Mammary epithelial cell (primary cell): ENCODE measurements at places on chromosomes 5 and 9. TPM values are rescaled to one million over a fixed set of nuclear protein-coding genes. Genes with fewer than 3 reads are reported as not detected.

The IL9 gene
- total RNA-seq = not detected

The SPINK1 gene
- not detected for total RNA-seq

The MVB12B gene
- 3.0 TPM for total RNA-seq

The ECSCR gene
- total RNA-seq = not detected

DNA sequence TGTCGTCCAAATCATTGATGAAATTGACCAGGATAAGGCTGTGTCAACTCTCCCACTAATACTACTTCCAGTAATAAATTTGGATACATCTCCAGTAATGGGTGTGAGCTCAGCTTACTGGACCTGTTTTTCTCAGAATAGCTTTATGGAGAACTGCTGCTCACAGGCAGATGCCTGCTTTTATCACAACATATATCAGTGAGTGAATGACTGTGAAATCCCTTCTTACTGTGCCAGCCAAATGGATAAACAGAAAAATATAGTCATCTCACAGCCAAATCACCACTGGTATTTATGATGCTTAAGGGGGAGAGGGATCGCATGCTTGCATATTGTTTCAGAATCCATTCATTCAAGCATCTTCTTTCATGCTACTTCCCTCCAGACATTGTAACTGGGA lies 148.4 kb upstream of the PAPPA start:
- DNase-seq = no peak

GRCh38 chr5:94908889-94909480 lies 290.5 kb downstream of the SLF1 start:
- peak; percentile 18 for DNase-seq

DNA sequence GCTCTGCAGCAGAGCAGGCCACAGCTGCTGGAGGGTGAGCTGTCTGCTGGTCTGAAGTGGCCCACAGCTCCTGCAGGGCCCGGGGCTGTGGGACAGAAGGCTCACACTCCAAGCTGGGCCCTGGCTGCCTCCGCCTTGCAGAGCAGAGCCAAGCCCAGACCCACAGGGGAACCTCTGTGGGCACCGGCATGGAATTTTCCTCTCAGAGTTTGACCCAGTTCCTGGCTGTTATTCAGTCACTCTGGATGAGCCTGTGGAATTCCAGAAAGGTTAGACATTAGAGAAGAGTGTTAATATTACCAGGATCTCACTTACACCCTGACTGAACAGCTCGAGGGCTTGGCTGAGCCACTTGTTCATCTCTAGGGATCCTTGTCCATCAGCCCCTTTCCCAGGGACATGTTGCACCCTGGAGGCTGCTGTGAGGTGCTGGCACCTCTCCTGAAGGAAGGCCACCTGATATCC lies 17.5 kb downstream of the IL9 start:
- no peak for DNase-seq

DNA sequence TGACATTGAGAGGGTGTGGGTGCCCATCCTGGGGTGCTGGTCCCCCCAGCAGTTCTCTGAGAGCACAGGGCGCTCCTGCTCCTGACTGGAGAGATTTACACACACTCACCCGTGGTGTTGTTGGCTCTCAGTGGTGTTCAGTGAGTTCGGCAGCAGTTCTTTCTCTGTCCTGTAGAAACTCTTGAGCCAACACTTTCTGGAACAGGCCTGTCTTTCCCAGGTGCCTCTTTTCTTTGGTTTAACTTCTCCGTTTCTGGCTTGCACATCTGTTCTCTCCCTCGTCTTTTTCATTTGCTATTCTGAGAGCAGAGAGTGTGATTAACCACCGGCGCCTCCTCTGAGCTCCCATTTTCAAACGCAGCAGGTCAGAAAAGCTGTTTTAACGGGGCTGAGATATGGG lies 284.5 kb downstream of the IRX2 start:
- no peak for DNase-seq

DNA sequence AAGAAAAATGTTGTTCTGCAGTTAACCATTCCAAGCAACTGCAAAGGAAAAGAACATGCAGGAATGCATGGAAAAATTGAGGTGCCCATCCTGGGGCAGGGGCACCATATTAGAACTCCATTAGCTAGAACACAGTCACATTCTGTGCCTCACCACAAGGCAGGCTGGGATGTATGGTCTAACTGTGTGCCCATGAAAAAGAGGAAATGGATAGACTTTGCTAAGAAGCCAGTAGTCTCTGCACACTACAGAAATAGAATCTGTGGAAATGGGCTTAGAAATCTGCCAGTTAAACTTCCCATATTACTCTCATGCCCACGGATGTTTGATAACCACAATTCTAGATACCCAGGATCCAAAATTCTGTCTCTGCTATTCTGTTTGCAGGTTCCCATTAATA lies 423.8 kb upstream of the SMARCA2 start:
- DNase-seq = no peak

DNA sequence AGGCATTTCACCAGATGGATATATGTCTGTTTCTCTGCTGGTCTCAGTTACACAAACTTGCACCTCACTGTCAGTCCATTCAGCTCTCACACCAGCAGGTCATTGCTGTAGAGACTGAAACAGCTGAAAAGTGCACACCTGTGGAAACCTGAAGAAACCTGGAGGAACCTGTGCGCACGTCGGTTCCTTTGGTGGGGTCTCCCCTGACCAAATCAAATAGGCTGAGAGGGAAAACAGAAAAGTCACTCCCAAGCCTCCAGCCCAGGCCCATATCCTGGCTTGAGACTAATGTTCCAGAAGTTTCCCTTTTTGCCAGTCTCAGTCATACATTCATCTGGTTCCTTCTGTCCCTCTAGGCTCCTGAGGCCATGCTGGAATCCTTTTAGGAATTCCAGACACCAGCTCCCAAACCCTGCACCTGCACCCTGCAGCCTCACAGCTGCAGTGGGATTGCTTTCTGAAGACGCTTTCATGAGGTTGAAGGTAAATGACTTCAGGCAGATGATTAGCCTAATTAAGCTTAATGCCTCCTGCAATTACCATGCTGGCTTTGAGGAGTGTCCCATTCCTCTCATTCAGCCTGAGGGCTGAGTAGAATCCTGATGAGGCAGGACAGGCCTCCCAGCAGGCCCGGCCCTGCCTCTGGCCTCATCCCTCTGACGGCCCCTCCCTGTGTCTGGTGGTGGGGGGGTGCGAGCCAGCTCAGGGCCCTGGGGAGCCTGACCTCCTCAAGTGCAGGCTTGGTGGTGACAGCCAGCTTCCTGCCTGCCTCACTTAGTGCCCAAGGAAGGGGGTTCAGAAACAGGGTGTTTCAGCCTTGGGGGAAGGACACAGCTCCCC lies 24.3 kb upstream of the CXCL14 start:
- DNase-seq = no peak

DNA sequence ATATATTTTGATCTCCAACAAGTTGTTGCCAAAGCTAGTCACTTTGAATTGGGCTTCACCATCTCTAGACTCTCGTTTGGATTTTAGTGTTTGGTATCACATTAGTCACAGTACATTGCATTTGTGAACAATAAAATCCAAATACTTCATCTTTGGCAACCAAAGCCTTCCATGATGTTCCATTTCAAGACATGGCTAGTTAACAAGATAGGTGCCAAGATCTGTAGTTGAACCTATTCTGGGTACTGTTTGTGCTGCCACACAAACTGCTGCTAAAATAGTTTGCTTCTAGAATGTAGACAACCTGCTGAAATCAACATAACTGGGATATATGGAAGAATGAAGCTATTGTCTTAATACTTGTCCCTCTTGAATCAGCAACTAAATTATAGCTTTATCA lies 207.5 kb downstream of the LRRC70 start:
- DNase-seq = no peak

DNA sequence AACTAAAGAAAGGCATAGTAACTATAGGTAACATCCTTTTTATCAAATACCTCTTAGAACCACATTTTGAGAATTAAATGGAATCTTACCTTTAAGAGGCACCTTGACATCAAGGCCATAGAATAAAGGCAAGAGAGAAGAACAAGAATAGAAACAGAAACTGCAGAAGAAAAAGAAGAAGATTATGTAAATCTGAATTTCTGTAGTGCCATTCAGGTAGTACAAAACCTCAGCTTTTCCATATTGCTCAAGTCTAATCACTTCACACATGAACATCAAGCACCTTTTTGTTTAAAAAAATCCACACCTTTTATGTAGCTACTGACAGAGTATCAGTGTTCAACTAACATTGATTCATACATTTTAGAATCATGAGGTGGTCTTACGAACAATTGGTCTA lies 91.8 kb upstream of the DPYSL3 start:
- DNase-seq = no peak

DNA sequence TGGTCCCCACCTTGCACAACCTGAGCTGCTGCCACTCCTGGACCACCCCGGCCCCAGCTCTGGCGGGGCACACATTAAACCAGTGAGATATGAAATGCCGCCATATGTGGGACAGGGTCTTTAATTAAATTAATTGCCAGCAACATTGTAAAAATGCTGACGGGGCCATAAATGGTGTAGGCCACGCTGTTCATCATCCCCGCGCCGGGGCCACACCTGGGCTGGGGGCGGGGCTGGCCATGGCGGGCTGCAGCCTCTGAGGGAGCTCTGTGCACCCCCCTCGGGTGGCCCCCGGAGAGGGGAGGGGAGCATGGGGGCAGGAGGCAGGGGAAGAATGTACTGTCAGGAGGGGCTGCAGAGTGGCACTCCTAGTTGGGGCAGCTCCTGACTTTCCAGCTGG lies 41.0 kb downstream of the UNC5A start:
- no peak for DNase-seq

DNA sequence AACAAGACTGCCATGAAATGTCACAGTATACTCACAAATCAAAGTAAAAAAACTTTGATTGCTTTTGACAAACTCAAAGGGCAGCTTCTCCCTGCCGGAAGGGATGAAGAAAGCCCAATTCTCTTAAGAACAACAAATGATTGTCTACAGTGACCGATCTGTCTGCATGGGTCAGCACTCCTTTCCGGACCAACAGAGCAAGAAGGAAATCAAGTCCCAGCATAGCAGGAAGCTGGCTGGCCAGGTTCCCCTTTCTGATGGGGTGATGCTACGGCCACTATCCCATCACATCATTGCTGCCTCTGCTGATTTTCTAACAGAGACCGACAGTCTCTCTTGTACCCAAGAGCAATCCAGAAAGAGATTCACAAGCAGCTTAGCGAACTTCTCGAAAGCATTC lies 692 bp downstream of the C1QTNF3 start:
- DNase-seq = no peak

GRCh38 chr5:116371935-116372334 lies 202.7 kb downstream of the SEMA6A start:
- DNase-seq = no peak

DNA sequence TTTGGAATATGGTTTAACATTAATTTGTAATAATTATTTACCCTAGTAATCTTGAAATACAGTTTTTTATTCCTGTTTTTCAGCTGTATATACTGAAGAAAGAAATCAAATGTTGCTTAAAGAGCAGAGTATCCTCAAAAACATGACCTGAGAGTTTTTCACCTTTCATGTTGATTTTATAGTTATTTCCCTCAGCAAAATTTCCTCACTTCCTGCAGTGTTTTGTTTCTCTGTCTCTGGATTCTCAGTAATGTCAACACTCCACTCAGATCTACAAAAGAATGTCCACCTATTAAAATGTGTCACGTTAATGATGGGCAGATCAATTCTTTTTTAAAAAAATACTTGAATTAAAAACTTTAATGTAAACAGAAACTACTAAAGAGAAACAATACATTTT lies 398.3 kb downstream of the ANXA1 start:
- DNase-seq = no peak

- no peak for DNase-seq
Measured at GRCh38 chr5:57434227-57434640, 48.4 kb downstream of the ACTBL2 start.

DNA sequence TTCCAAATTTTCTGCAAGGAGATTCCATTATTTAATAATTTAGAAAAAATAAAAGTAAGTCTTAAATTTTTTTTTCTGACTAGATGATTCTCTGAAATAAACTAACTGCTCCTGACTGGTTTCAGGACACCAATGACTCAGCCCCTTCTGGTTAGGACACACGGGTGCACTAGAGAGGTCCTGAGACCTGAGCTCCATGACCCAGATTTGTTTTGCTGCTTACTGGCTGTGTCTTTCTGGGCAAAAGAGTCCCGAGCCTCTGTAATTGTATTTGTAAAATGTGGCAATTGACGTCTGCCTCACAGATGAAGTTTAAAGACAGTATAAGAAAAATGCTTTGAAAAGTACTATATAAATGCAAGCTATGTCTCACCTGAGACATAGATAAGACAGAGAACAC lies 89.1 kb downstream of the SLC24A2 start:
- no peak for DNase-seq

DNA sequence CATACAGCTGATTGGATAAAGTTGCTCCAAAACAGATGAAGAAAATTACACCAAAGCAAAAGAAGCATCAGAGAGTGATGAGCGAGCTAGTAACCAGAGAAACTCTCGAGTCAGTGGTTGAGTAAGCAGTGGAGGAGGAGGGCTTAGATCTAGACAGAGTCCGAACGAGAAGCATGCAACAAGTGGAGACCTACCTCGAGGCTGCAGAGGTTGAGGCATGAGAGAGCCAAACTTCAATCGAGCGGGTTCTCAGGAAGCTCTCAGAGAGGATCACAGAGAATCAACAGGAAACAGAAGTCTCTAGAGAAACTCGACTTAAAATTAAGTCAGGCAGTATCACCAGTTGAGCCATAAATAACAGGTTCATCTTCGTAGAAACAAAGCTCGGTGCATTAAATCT lies 6.1 kb downstream of the RUSC2 start:
- no peak for DNase-seq

GRCh38 chr5:59333416-59333815 lies 560.1 kb downstream of the PDE4D start:
- no peak for DNase-seq

DNA sequence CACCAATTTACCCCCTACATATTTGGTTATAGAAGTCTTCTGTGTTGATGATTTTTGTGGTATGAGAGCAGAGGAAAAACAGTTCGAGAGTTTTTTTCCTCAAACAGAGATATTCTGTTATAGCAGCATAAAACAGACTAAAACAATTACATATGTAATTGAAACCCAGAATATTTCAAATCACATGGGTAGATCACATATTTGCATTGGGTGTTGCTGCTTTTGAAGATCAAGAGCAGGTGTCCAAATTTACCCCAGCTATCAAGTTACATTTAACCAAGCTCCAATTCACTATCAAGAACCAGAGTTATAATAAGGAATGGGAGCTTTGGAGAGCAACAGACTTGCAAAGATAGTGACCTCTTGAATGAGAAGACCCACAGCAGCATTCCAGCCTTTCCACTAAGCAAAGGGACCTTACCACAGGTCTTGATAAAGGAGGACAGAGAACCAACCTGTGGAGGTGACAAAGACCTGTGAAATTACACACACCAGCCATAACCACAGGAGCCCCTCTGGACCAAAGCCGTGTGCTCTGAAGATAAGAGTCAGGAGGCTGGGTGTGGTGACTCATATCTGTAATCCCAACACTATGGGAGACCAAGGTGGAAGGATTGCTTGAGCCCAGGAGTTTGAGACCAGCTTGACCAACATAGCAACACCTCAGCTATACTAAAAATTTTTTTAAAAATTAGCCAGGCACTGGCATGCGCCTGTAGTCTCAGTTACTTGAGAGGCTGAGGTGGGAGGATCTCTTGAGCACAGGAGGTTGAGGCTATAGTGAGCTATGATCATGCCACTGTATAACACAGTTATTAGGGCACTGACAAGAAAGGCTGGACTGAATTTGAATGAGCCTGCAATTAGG lies 4.0 kb upstream of the CCL28 start:
- DNase-seq = no peak

GRCh38 chr5:122101636-122102285 lies 23.7 kb upstream of the LOX start:
- DNase-seq = peak; percentile 35
